ENCODE measurements at places on chromosomes 12 and 14.
A peak's percentile ranks its signal among the peaks of the same experiment; 100 is the strongest.

GRCh38 chr12:122813310-122813713, 21.9 kb upstream of the HIP1R start:
- no peak for DNase-seq

DNA sequence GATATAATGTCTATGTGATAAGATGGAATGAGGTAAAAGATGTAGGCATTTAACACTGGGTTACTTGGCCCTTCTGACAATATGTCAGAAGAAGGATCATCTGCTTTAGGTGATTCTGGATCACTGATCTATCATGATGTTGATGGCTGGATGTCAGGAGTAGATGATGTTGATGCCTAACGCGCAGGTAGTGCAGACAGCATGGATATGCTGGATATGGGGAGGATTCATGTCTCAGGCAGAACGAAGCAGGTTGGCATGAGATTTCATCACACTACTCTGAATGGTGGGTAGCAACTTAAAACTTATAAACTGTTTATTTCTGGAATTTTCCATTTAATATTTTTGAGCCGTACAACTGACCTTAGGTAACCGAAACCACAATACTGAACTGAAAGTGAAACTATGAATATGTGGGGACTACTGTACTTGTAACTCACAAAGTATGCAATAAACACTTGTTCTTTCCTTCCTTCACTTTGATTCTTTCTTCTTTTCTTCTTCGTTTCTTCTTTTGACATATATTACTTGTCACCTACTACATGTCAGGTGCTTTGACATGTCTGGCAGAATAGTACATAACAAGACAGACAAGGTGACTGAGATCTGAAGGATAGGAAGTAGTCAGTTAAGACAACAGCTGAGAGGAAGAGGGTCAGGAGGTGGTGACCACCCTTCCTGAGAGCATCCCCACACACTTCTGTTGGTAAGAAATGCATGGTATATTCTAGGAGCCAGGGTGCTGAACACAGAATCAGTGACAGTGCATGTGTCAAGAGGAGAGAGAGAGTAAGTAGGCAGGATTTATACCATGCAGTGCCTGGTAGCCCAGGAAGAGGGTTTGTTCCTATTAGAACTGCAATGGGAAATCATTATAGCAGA, 238.8 kb downstream of the PPFIA2 start:
- DNase-seq: no peak

DNA sequence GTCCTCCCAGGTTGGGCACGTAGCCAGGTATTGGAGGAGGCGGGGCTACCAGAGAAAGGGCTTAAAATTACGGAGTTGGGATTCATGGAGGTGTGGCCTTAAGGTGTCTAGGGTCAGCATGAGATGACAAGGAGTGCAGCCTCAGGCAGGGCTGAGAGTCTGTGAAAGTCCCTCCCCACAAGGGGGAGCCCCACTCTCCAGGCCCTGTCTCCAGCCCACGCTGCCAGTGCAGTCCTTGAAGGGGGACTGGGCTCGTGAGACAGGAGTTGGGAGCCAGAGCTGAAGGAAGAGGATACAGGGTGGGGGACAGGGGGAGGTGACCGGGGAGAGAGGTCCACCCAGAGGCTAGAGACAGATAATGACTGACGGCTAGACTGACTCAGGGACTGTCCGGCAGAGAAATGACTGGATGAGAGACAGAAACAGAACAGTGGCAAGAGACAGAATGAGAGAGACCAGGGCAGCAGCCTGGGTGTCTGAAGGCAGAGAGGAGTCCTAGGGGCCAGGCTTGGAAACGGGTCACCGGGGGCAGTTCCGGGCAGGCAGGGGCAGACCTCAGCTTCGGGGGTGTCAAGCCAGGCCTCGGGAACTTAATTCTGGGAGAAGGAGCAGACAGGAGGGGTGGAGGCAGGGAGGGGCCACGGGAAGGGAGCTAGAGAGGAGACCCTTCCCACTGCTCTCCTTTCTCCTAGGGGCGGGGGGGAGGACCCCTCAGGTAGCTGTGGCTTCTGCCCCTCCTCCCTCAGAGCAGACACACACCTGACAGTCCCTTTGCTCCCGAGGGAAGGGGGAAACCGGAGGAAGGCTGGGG, 970 bp downstream of the CDH24 start:
- DNase-seq: no peak

DNA sequence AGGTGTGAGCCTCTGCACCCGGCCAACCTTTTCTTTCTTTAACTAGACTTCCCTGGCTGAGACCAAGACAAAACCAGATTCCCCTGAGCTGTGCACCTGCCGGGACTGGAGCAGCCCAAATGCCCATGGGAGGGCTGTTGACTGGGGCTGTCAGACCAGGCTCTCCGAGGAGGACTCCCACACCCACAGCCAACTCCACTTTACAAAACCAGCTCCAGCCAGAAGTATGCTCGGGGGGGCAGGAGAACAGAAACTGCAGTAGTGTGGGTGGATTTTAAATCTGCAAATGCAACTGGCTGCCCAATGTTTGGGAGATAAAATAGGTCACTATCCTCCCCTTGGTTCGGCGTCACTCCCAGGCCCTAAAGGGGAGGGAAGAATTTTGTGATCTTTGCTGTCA, 78.5 kb downstream of the VCPKMT start:
- no peak for DNase-seq

DNA sequence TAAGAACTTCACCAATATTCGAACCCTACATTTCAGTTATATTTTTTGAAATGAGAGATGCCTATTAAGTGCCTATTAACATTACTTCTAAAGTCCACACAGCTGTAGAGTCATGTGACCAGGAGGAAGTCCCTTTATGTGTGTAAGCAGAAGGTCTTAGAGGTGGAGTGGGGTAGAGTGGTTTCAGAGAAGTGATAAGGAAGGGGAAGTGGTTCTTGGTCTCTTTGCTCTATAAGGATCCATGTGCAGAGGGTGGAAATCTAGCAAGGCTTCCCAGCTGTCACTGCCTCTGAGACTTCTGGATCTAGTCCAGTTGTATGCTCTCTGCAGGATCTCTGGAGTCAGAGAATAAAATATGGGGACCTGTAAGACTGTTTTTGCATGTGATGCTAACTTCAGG, 673.9 kb downstream of the FLRT2 start:
- DNase-seq: no peak

- DNase-seq: no peak
Observed at GRCh38 chr14:90691627-90692026, 124.6 kb downstream of the TTC7B start.

DNA sequence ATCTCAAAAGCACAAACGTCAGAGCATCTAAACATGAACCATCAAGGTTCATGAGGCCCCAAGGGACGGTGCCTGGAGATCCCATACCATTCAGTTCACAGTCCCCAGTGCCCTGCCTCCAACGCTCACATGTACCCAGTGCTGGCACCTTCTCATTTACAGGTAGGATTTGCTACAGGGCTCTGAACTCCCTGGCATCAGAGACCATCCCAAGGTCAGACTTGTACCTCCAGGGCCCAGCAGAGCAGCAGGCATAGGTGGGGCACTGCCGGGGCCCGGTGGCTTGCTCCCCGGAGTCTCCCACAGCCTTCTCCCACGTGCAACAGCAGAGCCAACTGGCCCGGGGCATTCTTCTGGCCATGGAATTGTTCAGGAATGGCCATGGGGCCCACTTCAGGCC, 114.8 kb downstream of the BCL11B start:
- DNase-seq: no peak

DNA sequence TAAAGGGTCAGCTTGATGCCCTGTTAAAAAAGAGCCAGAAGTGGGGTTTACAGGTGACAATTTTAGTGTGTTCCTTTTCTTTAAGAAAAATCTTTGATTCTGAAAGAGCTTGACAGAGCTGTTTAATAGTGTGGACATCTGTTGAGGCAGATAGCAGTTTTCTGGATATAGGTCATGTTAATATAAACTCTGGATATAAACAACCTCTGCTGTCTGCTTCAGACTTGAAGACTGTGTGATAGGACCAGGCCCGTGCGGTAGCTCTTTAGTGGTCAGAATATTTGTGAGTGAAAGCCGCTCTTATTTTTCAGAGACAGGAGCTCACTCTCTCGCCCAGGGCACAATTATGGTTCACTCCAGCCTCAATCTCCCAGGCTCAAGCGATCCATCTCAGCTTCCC, 439.9 kb upstream of the RGS6 start:
- no peak for DNase-seq

DNA sequence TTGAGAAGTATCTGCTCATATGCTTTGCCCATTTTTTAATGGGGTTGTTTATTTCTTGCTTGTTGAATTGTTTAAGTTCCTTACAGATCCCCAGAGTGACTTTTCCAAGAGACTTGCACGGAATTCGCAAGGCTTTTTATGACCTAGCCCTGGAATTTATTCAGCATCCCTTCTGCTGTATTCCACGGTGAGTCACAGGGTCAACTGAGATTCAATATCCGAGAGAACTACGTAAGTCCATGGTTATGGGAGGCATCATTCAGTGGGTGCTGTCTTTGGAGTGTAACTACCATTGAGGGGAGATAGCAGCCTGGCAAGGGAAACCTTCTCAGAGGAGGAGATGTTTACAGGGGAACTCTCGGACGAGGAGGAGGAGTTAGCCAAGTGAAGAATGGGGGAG, 20.9 kb upstream of the GPRC5A start:
- no peak for DNase-seq

GRCh38 chr12:49347311-49348193, 864 bp downstream of the DNAJC22 start:
- peak; percentile 50 for DNase-seq

- DNase-seq: no peak
Observed at GRCh38 chr12:10196210-10196609, 16.5 kb upstream of the GABARAPL1 start.
